ENCODE measurements at places on chromosomes 5 and 9.

GRCh38 chr5:56350597-56351170 lies 117.6 kb upstream of the ANKRD55 start:
- no peak for DNase-seq

DNA sequence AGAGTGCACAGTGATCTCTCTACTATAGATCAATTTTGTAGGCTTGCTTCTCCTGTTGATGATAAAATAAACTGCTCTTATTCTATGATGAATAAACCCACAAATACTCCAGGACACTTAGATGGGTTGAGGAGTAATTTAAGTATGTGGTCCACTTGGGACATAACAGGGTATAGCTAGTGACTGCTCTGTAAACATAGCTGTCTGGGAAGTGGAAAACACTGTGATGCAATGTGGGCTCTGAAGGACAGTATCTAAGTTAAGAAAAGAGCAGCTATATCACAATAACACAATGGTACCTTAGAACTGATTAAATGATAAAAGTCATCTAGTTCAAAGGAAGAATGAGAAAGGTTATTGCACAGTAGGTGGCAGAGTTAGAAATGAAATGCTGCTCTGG lies 294.3 kb upstream of the HAPLN1 start:
- no peak for DNase-seq

GRCh38 chr9:5843794-5844471 lies 11.0 kb upstream of the ERMP1 start:
- no peak for DNase-seq

DNA sequence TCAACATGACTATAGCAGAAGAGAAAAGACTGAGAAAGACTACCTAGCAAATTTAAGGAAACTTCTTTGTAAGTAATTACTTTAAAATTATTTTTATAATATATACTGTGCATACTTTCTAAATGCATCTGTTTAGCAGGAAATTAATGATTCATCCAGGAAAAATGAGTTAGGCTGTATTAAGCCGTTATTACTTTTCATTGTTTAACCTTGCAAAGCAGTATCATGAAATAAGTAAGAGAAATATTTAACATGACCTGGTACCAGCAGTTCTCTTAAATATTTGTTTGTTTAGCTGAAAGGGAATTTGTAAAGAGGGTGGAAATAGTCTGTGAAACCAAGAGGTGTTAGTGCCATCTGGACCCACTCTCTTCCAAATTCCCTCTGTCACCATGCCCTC lies 175.0 kb downstream of the GNAQ start:
- DNase-seq, result no peak

DNA sequence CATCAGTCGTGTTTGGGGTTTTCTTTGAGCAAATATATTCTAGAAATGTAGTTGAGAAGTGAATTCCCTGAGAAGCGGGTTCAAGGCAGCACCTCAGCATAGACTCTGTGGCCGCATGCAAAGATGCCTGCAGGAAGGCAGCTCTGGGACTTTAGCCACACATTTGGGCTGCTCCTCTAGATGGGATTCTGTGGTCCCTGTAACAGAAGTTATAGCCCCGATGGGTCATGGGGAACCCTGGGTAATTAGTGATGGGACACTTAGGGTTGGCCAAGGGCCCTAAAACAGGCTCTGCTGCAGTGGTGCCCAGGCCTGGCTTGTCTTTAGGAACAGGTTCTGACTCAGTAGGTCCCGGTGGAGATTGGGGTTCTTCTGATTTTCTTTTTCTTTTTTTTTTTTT lies 36.8 kb downstream of the PHF2 start:
- no peak for DNase-seq
